ENCODE measurements at places on chromosomes 11 and 22.

- DNase-seq = no peak
These were observed 58.4 kb upstream of the PSMA1 start for GRCh38 chr11:14578541-14578956.

GRCh38 chr11:38282718-38283117, 1684.7 kb upstream of the RAG2 start:
- no peak for DNase-seq

DNA sequence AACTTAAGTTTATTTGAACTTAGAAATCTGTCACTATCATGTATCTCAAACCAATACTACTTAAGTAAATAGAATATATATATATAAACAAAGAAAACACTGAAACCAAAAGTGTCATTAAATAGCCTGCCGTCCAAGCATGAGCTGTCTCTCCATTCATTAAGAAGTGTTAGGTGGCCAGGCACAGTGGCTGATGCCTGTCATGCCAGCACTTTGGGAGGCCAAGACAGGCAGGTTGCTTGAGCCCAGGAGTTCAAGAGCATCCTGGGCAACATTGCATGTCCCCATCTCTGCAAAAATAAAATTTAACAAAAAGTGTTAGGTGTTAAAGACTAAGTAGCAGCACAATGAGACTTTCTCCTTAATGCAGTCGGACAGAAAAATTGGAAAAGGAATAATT, 14.0 kb downstream of the CD6 start:
- no peak for DNase-seq

GRCh38 chr22:22394591-22394990, 114.0 kb downstream of the ZNF280B start:
- no peak for DNase-seq

DNA sequence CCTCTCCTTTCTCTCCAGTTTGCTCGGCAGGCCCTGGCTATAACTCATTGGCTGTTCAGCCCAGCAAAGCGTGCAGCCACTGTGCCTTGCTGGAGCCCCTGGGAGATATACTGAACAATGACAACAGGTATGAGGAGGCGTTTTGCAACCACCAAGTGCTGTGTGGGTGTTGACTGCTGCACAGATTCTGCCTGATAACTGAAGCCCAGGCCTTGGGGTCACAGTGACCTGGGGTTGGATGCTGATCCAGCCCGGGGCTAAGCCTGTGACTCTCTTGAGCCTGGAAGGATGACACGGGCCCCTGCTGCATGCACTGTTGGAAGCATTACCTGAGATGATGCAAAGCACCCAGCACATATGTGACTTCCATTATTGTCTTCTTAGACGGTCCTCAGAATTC, 13.7 kb upstream of the A4GALT start:
- DNase-seq = no peak

- DNase-seq = no peak
These were observed 98.0 kb upstream of the CD82 start for GRCh38 chr11:44467413-44467812.

GRCh38 chr11:46445192-46445919, 53.8 kb upstream of the CHRM4 start:
- no peak for DNase-seq

All from stimulated activated CD8-positive, alpha-beta memory T cell treated with anti-CD3 and anti-CD28 coated beads, Interleukin-2, amount 100 ng/mL, for 48 hours (primary cell).